ENCODE measurements at places on chromosomes 16 and 17. TPM values are rescaled to one million over a fixed set of nuclear protein-coding genes. Genes with fewer than 3 reads are reported as not detected.

Gene KRT20
- 6.6 TPM for total RNA-seq

Gene ARSG
- total RNA-seq, result 9.3 TPM

Gene PRR11
- 25.1 TPM for total RNA-seq

Gene KRTAP3-2
- not detected for total RNA-seq

Gene MT1F
- 12.1 TPM for total RNA-seq

Gene ASIC2
- 0.15 TPM for total RNA-seq

Gene TVP23A
- total RNA-seq, result not detected

GRCh38 chr17:77824780-77825280, 133.7 kb upstream of the TNRC6C start:
- DNase-seq, result no peak

- DNase-seq, result no peak
These were observed 145.9 kb downstream of the CLEC16A start for GRCh38 chr16:11090232-11090631.

DNA sequence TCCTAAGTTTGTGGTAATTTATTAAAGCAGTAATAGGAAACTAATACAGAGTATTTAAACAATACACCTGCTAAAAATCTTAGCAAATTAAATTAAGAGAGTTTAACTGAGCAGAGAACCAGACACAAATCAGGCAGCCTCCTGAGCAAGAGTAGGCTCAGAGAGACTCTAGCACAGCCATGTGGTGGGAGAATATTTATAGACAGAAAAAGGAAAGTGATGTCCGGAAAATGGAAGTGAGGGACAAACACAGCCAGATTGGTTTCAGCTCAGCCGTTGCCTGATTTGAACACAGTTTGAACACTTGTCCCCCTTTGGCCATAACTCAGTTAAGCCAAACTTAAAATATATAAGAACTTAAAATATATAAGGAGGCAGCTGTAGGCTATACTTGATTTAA, 192.6 kb upstream of the PSMD7 start:
- DNase-seq, result no peak

GRCh38 chr16:31071861-31072260, 2.2 kb downstream of the ZNF668 start:
- DNase-seq, result no peak

- DNase-seq, result no peak
These were observed 44.7 kb downstream of the NEUROD2 start for GRCh38 chr17:39562976-39563375.

- peak; percentile 57 for DNase-seq
These were observed 13.1 kb downstream of the CCR7 start for GRCh38 chr17:40551879-40552768.

DNA sequence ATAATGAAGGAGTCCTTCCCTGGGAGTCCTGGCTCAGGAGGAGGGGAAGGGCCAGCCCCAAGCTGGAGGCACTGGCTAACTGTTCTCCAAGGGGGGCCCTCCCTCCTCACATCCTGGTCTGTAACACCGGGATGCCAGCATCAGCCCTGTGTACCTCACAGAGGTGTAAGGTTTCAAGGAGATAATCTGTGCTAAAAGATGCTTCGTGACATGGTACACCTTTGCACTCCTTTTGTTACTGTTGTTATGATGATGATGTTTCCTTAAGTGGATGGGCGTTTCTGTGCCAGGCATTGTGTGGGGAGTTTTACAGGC, 236.7 kb upstream of the TNRC6C start:
- peak; percentile 12 for DNase-seq

DNA sequence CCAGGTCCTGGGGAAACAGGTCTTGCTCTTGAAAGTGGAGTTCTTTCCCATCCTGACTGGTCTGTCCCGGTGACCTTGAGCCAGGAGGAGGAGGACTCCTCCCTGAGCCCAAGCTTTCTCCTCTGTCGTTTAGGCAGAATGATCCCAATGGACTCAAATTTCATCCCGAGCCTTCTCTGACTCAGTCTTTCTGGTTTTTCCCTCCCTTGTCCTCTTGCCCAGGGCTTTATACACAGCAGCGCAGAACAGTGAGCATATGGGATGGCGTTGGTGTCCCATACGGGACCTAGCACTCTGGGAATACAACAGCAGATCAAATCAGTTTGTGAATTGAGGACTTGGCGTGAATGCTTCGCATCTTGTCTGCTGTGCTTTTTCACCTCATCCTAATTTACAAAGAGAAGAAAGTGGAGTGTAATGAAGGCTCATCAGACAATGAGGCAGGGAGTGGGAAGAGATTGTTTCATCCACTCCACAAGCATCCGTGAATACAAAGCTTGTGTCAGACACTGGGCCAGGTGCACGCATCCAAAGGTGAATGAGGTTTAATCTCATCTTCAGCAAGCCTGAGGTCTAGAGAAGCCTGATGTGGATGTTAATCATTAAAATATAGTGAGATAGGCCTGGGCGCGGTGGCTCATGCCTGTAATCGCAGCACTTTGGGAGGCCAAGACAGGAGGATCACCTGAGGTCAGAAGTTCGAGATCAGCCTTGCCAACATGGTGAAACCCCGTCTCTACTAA, 1.1 kb upstream of the XYLT1 start:
- no peak for DNase-seq

- DNase-seq, result no peak
These were observed 20.4 kb downstream of the TBX2 start for GRCh38 chr17:61420052-61420451.

DNA sequence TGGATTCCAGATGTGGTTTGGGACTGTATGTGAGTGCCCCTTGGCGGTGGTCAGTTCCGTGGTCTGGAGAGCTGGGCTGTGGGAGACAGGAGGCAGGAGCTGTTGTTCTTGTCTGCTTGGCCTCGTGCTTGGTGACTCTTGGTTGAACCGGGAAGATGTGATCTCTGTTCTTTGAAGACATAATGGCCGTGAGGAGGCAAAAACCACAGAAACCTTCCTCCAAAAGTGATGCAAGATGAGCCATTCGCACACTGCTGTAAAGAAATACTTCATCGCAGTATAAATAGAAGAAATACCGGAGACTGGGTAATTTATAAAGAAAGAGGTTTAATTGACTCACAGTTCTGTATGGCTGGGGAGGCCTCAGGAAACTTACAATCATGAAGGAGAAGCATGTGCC, 128.8 kb downstream of the RAP1GAP2 start:
- no peak for DNase-seq

GRCh38 chr16:51402298-51402697, 251.2 kb upstream of the SALL1 start:
- DNase-seq, result no peak

DNA sequence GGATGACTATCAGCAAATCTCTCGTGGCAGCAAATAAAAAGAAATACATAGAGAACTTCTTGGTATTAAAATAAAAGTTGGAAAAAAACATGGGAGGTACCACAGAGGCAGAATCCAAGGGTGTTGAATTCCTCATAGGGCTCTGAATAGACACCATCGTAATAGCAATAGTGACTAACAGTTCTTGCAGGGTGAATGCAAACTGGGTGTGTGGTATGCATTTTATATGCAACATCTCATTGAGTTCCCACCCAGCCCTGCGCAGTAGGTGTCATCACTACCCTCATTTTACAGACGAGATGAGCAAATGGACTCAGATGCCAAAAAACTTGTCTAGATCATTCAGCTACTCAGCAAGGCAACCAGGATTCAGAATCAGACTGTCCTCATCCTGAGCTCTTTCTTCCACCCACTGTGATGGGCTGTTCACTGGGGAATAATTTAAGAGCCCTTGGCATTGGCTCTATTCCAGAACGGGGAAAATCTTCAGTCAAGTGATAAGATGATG, 354.6 kb upstream of the CDH11 start:
- DNase-seq, result no peak

DNA sequence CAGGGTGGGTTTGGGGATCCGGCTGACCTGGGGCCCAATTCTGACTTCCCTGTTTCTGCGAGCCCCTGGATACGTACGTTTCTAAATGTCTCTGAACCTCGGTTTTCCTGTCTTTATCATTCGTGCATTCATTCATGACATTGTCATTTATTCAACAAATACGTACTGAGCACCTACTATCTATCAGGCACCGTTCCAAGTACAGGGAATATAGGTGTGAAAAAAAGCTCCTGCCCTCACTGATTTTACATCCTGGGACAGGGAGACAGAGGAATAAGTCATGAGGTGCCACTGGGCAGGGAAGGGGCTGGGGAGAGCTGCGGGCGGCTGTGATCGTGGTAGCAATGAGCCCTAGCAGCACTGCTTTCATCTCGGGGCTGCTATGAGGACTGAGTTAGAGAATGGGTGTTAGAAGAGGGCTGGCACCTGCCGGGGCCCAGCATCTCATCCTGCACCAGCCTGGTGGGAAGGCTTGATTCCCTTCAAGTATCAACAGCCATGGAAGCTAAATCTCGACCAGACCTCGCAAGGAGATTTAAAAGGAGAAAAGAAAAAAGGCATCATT, 88.3 kb upstream of the DNAH17 start:
- no peak for DNase-seq

DNA sequence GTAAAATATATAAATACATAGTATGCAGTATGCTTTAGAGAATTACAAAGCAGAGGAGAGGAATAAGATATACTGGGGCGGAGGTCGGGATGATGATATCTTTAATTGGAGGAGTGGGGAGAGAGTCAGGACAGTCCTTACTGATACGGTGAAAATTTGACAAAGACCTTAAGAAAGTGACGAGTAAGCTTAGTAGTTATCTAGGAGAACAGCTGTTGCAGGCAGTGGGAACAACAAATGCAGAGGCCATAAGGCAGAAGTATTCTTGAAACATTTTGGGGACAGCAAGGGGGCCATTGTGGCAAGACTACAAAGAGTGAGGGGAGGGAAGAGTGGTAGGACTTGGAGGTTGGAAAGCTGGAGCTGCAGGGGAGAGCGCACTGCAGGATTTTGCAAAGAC, 22.3 kb upstream of the CDC6 start:
- no peak for DNase-seq

DNA sequence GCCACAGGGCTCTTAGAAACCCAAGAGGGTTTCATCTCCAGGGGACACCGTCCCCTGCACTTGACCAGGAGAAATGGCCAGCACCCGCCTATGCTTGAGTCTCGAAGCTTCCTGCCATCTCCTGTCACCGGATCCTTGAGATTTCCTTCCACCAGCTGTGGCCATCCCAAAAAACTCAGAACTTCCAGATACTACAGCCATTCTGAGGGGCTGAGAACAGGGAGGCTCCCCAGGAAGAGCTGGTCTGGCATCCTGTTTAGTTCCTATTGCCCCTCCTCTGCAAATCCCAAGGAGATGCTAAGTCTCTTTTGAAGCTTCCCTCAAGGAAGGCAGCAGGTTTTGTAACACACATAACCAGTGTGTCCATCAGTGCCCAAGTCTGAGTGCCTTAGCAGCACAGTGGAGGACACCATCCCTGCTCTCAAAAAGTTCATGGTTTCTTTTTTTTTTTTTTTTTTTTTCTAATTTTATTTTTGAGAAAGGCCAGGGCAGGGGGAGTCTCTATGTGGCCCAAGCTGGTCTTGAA, 2.0 kb downstream of the UBALD2 start:
- DNase-seq, result no peak

DNA sequence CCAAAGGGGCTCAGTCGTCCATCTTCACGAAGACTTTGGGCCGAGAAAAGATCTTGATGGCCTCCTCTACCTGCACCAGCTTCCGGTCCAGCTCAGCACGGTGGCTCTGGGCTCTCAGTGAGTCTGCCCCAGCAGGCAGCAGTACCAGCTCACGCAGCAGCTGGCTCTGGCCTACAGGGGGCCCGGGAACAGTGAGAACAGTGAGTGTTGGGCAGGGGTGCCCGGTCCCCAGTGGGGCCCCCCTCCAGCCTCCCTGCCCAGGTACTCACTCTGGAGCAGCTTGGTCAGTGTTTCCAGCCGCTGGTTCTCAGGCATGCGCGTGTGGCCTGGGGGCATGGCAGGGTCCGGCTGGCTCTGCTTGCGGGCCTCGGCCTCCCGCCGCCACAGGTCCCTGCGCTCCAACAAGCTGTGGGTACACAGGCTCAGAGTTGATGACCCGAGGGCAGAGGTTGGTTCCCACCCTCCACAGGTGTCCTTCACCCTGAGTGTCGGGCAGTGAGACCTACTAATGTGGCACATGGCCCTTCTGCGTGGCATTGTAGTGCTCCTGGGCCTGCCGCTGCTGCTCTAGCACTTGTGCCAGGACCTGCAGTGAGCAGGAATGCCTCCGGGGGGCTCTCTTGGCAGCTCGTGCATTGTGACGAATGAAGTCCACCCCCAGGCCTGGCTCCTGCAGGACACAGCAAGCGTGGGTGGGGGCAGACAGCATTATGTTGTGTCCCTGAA, 2.6 kb downstream of the PARD6A start:
- DNase-seq, result no peak

GRCh38 chr17:50637829-50638605, 3.3 kb downstream of the ABCC3 start:
- DNase-seq, result no peak

DNA sequence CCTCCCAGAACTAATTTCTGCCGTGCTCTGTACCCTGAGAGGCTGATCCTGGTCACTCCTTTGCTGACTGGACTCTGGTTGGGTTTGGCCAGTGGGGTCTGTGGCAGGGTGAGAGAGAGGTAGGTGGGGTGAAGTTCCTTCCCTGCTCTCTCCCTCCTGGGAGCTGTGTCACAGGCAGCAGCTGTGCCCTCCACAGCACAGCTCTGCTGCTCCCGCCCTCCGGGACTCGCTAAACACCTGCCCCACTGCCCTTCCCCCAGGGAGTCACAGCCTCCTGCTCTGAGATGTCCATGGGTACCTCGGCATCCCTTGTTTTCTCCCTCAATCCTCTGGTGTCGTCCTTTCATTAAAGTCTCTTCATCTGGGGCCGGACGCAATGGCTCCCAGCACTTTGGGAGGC, 66.4 kb downstream of the SRCIN1 start:
- DNase-seq, result no peak

DNA sequence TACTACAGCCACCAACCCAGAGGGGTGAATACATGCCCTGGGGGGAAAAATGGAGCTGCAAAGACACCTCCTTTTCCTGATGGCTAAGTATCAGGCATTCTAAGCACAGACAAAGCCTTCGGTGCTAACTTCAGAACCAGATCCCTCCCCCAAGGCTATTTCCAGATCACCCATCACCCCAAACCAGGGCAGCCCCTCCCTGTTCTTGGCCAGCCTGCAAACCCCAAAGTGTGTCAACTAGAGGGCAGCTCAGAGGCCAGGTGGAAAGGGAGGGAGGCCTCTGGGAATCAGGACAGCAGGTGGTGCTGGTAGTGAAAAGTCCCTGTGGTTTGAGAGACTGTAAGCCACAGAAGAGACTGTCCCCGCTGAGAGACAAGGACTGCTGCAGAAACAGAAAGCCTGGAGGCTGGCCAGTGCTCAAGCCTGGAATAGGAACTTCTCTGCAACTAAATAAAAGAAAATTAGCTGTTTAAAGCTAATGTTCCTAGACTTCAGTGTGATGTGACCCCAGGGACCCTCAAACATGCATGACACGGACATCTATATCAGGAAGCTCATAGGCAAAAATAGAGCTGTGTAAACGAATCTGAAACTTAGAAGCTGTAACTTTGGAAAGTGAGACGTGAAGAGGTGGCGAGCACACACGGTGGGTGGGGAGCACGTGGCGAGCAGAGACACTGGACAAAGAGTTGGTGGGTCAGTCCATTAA, 9.1 kb downstream of the TUBG1 start:
- peak; percentile 60 for DNase-seq

- DNase-seq, result no peak
These were observed 138.4 kb upstream of the DNAH9 start for GRCh38 chr17:11459861-11460331.

- no peak for DNase-seq
These were observed 2.3 kb upstream of the G6PC1 start for GRCh38 chr17:42898147-42898811.

Data from breast epithelium (tissue), 4 donors.